ENCODE measurements at places on chromosomes 2 and 18.

DNA sequence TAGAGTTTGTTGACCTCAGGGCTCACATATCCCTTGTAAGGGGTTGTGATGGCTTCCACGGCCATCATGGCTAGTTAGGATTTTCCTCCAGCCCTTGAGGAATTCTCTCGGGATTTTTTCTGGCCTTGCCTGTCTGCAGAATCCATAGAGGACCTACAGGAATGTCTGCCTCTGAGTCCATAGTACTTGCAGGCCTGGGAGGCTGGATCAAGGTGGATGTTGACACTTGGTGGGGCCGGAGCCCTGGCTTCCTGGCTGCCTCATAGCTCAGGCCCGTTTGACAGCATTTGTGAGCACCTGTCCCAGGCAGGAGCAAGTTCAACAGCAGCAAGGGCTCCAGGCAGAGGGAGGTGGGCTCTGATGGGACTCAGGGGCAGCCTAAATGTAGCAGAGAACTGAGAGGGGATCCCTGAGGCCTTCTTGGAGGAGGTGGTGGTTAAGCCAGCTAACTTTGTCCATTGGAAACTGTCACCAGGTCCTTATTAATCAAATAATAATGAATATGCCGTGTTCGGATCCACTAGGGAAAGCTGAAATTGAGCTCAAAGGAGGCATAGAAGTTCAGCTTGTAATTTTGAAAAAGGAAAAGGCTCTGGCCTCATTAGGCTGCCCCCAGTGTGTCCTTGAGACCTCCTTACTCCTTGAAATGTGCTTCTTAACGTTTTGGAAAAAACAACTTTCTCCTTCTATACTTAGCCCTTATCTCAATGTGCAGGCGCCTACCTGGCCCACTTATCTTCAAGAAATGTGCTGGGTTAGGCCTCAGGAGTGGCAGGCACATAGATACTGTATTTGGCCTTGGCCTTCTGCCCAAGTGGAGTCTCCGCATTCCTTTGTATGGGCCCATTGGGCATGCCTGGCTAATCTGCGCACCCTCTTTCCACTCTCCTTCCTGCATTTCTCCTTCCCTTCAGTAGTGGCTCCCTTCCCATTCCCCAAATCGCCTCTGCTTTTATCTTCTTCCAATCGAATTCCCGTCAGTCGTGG is 66.9 kb downstream of the HPCAL1 start:
- no peak for DNase-seq

DNA sequence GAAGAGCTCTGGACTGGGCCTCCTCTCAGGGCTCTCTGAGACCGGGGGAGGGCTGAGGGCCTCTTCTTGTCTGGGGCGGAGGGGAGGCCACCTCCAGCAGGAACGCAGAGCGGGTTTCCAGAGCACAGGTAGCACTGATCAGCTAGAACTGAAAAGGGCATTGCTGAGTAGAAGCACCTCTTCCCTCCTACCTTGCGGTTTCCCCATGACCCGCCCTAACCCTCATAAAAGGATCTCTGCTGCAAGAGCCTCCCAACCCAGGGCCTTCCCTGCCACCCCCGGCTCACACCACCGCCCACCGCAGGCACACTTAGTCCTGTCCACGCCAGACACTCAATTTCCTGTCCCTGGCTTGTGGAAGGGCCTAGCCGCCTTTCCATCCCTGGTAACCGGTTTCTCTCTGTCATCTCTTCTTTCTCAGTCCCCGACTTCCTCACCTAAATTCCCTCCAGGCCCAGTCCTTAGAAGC is 966 bp downstream of the ADCY3 start:
- DNase-seq: no peak

- DNase-seq: no peak
Observed at GRCh38 chr18:64171576-64171975, 22.7 kb upstream of the LINC00305 start.

GRCh38 chr18:37188016-37188791 is 359.3 kb downstream of the KIAA1328 start:
- DNase-seq: no peak

GRCh38 chr18:62027914-62028520 is 135.2 kb upstream of the RNF152 start:
- no peak for DNase-seq

GRCh38 chr18:46247942-46248341 is 143.8 kb downstream of the HAUS1 start:
- no peak for DNase-seq

DNA sequence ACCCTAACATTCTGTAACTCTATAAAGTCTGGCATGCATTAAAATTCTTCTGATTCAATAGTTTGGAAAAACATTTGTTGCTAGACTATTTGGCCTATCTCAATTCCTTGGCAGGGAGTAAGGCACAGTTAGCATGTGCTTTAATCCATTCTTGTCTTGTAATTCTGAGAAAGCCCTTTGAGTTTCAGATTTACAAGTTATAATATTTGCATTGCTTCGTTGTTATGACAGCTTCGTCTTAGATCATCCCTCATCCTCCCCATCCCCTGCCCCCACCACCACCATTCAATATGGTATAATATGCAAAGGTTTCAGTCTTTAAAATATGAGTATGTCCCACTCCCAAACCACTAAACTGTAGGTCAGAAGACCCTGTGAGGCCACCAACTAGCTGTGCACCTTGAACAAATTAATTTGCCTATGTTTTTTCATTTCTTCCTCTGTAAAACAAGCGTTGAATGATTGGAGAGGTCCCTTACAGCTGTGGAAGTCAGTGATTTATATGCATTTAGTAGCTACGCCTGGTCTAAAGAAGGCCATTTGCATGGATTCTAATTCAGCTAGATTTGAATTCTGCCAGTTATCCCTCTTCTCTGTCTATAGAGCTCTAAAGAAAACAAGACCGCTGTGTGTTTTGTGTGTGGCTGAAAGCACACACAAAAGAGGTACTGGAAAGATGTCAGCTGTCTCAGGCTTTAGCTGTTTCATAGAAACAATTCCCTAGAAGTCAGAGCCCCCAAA is 591 bp downstream of the C2orf80 start:
- no peak for DNase-seq

GRCh38 chr18:45571714-45572113 is 43.6 kb upstream of the SLC14A2 start:
- DNase-seq: no peak

DNA sequence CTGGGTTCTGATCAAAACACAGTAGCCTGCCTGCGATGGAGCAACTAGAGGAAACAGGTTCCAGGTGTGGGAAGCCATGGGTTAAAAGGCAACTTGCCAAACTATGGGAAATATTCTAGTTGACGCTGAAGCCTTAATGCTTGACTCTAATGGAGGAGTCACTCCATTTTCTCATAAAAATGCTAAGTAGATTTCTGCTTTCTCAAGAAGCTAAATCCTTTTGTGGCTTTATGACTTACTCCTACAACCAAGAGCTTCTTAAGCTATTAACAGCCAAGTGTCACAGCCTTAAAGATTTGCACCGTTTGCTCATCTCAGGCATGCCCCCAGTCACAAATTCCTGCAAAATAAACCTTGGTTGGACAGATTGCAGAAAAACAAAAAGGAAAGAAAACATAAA is 25.2 kb downstream of the ANKRD44 start:
- DNase-seq: no peak

GRCh38 chr2:55957142-55957541 is 33.6 kb upstream of the EFEMP1 start:
- no peak for DNase-seq

GRCh38 chr2:240258685-240259084 is 118.2 kb upstream of the OTOS start:
- no peak for DNase-seq
